CMK (cell line): ENCODE measurements at places on chromosomes 5 and 9.

DNA sequence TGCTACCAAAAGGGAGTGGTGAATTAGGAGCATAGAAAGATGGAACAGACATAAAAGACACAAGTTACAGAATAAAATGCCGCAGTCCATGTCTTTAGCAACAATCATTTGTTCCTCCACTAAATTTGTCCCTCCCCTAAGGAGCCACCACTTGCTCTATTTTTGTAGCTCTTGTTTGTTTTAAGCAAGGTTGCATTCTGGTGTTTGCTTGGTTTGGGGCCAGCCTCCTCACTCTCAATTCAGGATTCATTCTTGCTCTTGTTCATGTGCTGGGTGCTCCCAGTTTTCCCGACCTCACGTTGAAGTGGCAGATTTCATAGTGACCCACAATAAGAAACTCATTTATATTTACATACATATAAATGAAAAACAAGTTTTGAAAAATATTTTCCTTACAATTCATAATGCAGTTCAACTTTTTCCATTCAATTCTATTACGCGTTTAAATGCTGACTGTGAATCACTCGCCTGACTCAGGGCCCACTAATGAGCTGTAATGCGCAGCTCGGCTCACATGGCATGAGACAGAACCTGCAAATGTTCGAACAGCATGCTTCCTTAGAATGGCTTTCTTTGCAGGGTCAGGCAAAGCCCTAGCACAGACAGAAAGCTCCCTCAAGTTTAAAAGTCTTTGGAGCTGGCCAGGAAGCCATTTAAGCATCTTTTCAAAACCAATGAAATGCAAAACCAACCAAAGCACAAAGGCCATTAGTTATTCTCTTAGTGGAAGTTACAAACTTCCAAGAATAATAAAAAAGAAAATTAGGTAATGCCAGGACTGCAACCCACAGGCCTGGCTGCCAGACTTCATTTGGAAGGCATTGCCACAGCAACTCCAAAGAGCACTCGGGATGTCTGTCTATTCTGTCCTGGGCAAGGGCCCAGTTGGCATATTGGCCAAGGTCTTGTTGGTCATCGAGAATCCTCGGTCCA lies 41.7 kb downstream of the RETREG1 start:
- DNase-seq: no peak

GRCh38 chr9:127390248-127390545 lies 6.8 kb upstream of the SLC2A8 start:
- no peak for DNase-seq

DNA sequence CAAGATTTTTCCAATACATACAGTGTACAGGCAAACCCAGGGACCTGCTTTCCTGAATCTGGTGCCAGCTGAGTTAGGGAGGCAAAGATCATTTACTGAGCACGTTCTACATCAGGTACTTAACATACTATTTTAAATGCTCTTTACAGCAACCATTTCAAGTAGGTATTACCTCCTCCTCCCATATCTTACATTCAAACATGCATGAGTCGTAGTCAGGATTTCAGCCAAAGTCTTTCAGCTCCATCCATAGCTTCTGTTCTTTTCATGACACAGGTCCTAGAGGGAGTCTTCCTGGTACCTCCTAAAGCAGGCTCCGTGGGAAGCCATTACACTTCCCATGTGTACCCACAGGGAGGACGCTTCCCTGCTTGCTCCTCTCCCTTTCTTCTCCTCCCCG lies 11.7 kb downstream of the KCNV2 start:
- no peak for DNase-seq

- no peak for DNase-seq
These were observed 162.6 kb downstream of the DMAC1 start for GRCh38 chr9:7636838-7637467.

- DNase-seq: no peak
These were observed 72.2 kb downstream of the PCDH1 start for GRCh38 chr5:141805874-141806595.

GRCh38 chr5:142869886-142870285 lies 99.7 kb downstream of the ARHGAP26 start:
- DNase-seq: no peak

DNA sequence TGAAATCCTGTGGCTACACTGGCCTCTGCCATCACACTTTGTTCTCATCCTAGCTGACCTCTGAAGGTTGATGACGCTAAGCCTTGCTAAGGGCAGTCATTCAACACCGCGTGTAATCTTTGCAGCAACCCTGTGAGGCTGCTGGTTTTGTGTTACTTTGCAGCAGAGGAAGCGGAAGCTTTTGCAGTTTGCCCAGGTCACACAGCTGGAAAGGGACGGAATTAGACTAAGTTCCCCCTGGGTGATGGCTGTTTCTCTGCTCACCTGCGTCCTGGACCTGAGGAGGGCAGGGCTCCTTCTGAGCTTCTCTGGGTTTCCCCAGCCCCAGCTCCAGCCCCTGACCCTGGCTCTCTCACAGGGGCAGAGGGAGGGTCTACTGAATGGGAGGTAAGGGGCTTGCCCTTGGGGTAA lies 7.3 kb upstream of the SLC25A51 start:
- no peak for DNase-seq

DNA sequence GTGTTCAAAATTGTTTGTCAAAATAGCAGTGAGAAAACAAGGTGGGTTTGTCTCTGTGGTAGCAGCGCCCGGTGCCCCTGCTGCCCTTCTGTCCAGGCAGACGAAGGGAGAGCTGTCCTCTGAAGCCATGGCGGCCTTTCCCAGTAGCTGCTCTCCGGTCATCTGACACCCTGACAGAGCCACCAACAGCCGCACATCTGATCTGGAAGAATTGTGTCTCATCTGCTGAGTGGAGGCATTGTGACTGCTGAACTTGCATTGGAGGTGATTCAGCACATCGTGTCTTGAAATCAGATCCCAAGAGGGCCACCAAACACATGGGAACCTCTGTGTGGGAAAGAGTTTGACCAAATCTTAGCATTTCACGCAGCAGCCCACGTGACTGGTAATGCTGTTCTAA lies 337.6 kb upstream of the IRX1 start:
- DNase-seq: no peak
